ENCODE measurements at places on chromosomes 1 and 21.

DNA sequence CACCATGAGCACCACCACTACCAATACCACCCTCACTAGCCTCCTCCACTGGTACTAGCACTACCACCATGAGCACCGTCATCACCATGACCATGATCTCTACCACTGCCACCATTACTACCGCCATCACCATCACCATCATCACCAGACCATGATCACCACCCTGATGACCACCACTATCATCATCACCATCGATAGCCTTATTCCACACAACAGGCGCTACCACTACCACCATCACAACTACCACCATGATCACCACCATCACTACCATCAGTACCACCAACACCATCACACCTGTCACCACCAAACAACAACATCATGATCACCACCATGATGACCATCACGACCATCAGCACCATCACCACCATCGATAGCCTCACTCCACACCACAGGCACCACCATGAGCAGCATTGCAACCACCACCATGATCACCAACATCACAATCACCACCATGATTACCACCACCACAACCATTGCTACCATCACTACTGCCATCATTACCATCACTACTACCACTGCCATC lies 56.6 kb upstream of the CASZ1 start:
- no peak for DNase-seq

GRCh38 chr1:24902471-24902891 lies 27.6 kb downstream of the RUNX3 start:
- DNase-seq = no peak

DNA sequence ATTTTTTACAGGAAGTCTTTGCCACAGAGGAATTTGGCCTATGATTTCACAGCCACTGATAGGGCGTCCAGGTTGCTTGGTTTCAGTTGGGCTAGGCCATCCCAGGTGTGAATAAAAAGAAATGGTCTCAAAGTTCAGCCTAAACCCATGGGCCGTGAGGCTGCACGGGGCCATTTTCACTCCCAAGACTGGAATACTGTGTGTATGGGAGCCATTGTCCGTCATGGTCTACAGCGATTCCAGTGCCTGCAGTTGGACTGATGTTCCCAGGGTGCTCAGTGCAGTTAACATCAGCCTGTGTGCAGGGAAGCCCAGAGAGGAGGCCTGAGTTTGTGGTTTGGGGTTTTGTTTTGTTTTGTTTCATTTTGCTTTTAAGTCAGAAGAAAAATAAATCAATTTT lies 133.2 kb downstream of the ADSS2 start:
- DNase-seq = no peak

- DNase-seq = no peak
These were observed 37.6 kb downstream of the SYT6 start for GRCh38 chr1:114116086-114116485.

DNA sequence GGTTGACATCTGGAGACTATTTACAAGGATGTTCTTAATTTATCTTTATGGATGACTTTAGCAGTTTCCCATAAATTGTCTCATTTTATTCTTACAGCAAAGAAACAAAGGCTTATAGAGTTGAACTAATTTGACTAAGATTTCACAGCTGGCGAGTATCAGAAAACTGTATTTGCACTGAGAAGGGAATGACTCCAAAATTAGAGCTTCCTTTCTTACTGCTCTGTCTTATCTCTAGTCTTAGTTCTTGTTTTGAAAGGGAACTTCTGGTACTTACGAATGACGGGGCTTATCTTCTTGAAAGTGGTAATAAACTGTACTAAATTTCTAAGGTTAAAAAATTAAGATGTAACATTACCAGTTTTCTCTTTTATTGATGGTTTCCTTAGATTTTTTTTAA lies 13.6 kb downstream of the CNST start:
- DNase-seq = no peak

DNA sequence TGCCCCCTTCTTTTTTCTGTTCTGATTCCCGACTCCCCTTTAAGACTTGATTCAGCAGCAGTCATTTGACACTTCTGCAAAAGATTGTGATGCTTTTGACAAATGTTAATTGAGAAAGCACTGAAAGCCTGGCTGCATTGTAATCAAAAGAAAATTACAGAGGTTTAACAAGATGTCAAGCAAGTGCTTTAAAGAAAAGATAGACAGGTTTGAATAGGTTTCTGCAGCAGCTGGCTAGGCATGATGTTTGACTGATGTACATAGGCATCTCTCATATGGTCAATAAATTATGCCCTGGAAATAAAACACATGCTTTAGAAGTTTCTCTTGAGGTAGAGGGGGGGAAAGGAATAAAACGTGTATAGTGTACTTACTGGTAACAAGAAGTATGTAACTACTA lies 147.8 kb downstream of the ADGRL2 start:
- DNase-seq = no peak

DNA sequence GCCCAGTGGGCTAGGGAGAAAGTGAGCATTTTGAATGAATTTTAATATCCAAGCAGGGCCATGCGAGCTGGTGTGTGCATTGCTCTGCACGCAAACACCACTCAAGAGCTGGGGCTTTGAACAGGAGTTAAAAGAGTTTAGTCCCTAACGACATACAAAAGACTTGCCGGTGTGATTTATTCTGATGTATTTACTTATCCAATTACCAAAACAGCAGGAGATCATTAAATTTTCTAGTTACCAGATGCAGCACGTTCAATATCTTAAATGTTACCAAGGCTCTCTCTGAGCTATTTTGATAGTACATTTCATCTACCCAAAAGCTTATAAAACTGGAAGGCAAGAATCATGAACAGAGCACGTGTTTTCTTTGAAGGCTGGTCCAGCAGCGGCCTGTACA lies 30.0 kb upstream of the DMRTA2 start:
- no peak for DNase-seq

DNA sequence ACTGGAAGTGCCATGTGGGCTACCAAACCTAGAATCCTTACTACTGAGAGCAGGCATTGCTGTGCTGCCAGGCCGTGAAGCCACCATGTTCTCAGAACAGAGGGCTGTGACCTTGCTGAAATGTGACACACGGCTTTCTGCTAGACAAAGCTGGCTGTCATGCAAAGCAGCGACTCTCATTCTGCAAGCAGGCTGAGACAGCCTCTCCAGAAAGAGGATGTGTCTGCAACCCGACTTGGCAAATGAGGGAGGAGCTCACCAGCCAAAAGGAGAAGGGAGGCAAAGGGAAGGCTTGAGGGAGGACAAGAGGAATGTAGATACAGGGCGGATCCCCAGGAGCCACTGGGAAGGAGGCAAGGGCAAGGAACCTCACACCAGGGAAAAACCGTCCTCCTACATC lies 85.7 kb upstream of the KRTAP19-8 start:
- DNase-seq = no peak

GRCh38 chr1:38258085-38258627 lies 211.6 kb upstream of the POU3F1 start:
- DNase-seq = no peak

GRCh38 chr1:19412654-19413053 lies 72.7 kb downstream of the CAPZB start:
- no peak for DNase-seq

GRCh38 chr1:89702520-89703045 lies 69.7 kb downstream of the LRRC8C start:
- DNase-seq = no peak

- DNase-seq = no peak
These were observed 168.2 kb downstream of the DSCAM start for GRCh38 chr21:40678681-40679284.

DNA sequence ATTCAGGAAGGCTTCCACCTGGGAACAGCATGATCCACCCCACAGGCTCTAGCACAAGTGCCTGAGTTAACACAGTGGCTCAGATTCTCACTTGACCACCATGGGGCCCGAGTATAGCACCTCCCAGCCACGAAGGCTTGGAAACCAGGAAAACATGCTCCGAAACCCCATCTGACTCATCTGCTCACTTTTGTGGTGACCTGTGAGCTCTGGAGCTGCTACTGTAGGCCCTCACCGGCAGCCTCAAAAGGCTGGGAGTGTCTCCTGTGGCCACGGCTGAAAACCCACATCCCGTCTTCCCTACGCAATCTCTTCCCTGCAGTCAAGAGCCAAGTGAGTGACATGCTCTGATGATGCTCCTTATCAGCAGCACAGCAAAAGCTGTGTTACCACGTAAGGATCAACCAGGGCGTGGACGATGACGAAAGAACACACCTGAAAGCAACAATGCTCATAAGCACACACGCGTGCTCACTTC lies 81.4 kb downstream of the TGFBR3 start:
- peak; percentile 79 for DNase-seq

GRCh38 chr1:98991127-98992012 lies 13.3 kb downstream of the PLPPR5 start:
- DNase-seq = no peak

- DNase-seq = no peak
These were observed 22.0 kb downstream of the CDK18 start for GRCh38 chr1:205526431-205526830.

- no peak for DNase-seq
These were observed 444 bp upstream of the IARS2 start for GRCh38 chr1:220093361-220094015.

DNA sequence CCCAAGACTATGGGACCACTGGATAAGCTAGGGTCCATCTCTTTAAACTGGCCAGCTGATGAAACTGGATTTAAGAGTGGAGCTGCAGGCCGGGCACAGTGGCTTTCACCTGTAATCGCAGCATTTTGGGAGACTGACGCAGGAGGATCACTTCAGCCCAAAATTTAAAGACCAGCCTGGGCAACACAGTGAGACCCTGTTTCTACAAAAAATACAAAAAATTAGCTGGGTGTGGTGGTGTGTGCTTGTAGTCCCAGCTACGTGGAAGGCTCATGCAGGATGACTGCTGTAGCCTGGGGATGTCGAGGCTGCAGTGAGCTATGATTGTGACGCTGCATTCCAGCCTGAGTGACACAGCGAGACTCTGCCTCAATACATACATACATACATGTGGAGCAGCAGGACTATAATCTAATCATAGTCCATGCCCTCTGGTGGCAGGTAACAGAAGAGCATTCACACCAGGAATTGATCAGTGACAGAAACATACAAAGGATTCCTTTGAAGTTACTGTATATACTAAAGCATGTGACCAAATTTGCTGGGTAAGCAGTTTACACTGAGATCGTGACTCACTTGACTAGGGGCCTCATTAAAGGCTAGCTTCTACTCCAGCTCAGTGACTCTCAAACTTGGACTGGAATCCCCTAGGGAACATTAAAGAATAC lies 101.5 kb upstream of the SLFNL1 start:
- DNase-seq = peak; percentile 2

GRCh38 chr1:216807696-216808095 lies 84.5 kb upstream of the ESRRG start:
- DNase-seq = no peak
